ENCODE measurements at places on chromosomes 2 and 18. TPM values are rescaled to one million over a fixed set of nuclear protein-coding genes. Genes with fewer than 3 reads are reported as not detected.
A peak's percentile ranks its signal among the peaks of the same experiment; 100 is the strongest.

RAD51AP2 gene
- 0.17 TPM for total RNA-seq

MAP3K20 gene
- 51.4 TPM for total RNA-seq

- peak; percentile 11 for DNase-seq
These were observed 291.8 kb upstream of the LRATD1 start for GRCh38 chr2:14340703-14341102.

DNA sequence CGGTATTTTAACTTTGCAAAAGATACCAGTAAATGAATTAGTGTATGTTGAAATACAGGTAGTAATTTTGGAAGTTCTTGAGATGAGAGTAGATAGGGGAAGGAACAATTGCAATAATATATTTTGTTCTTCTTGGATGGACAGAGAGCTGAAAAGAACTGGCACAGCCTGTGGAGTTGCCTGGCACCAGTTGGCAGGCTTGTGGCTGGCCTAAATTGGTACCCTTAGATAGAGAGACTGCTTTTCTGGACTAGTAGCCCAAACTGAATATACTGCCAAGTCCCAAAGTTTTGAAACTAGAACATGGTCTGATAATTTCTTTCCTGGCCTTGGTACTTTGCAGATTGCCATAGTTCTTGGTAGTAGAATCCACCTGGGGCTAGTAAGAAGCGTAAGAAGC lies 26.9 kb downstream of the MYO1B start:
- DNase-seq = no peak

- DNase-seq = no peak
These were observed 154.6 kb downstream of the MTX2 start for GRCh38 chr2:176423819-176424218.

GRCh38 chr2:73914667-73915066 lies 12.0 kb upstream of the DGUOK start:
- no peak for DNase-seq

PAX8 gene
- total RNA-seq = 1.8 TPM

GRCh38 chr2:240622531-240623235 lies 2.6 kb upstream of the GPR35 start:
- no peak for DNase-seq

- DNase-seq = no peak
These were observed 285.9 kb downstream of the FBXO15 start for GRCh38 chr18:73861771-73862170.

DNA sequence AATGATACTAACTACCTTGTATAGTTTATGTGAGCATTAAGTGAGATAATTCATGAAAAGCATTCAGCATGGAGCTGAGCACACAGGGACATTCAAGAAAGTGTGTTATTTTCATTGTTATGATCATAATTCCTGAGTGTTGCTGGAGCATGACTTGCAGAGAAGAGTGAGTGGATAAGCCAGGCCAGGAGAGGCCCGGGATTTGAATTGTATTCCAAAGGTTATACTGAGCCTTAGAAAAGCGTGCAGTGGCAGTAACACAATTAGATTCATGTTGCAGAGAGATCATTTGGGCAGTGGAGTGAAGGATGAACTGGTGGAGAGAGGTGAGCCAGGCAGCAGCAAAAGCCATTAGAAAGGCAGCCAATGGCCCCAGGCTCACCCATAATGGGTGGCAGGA lies 142.9 kb upstream of the SH3BP4 start:
- DNase-seq = no peak

DNA sequence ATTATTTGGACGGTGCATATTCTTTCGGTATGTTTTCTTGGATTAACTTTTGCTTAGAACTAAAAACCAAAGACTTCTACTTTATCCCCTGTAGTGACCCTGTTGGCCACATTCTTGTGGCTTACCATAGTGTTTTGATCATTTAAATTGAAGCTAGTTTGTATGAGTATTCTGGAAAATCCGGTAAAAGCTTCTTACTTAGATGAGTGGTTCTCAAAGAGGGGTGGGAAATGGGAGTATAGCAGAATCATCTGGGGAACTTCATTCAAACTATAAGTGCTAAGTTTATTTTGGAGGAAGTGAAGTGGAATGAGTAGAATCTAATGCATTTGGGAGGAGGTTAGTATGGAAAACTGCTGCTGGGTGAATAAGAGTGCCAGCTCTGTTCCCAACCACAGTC lies 3.8 kb downstream of the PPP1CB start:
- no peak for DNase-seq

CIB4 gene
- not detected for total RNA-seq

DNA sequence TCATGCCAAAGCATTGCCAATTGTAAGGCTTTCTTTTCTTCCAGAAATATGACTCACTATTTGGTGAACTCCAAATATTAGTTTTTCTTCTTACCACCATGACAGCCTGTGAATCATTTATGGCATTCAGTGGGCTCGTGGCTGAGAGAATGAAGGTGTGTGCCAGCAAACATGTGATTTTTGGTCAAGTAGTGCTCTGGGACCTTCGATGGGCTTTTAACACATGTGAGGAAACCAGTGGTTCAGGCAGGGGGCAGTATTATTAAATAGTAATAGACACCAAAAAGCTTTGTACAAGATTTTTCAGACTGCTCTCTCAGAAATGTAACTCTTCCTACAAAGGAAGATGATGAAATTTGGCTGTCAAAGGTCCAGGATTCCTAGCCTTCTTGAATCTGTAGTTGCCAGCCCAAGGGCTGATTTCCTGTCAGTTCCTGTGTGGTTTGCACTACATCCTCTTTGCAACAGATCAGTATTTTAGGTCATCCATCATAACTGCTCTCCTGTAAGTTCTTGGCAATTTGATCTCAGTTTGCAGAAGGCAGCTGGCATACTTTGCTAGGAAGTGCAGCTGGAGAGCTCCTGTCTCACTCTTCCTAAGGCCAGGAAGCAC lies 64.3 kb downstream of the BABAM2 start:
- peak; percentile 96 for DNase-seq

DNA sequence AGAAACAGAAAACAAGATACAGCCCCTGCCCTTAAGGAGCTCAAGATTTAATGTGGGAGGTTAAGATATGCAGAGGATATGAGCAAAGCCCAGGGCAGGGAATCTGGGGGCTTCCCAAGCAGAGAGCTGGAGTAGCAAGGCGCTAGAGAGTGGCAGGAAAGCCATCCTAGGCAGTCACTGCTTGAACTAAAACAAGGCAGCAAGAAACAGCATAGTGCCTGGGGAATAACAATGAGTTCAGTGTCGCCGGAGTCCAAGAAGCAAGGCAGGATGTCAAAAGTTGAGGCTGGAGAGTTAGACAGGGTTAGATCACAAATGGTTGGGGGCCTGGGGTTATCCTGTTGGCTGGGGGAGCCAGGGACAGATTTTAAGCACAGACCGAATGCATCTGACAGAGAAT lies 24.6 kb downstream of the CDH2 start:
- no peak for DNase-seq

GAREM2 gene
- total RNA-seq = 3.8 TPM

DNA sequence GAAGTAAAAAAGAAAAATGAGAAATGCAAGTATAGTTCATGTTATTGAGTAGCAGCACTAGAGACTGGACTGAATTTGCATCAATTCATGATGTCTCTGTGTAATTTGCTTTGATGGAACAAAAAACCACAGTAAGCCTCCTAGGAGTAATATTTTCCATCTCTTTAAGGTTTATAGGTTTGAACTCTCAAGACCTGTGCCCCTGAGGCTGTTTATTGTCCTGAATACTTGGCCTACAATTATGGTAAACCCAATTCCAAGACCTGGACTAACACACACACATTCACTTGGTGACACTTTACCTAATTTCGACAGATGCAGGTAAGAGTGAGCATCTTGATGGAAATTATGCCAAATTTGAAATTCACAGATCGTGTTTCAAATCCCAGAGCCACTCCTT lies 71.8 kb upstream of the ZNF521 start:
- no peak for DNase-seq

GCC2 gene
- total RNA-seq = 15.4 TPM

ICA1L gene
- 9.7 TPM for total RNA-seq

GRCh38 chr2:152532241-152532640 lies 185.0 kb downstream of the PRPF40A start:
- DNase-seq = no peak

DNA sequence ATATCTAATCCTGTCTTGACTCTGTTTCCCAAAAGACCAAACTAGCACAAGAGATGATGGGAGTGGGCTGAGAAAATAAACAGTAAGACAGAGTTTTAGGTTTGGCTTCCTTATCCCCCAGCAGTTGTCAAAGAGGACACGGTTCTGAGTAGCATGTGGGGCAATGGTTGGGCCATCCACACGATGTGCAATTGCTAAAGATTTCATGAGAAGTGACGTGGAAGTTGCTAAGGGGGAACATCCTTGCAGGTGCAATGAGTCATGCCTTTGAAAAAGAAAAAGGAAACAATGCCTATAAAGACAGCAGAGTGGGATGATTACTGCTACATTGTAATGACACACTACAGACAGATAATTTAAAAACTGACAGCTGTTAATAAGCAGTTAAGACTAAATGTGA lies 1395.8 kb downstream of the LRP1B start:
- peak; percentile 6 for DNase-seq

- DNase-seq = peak; percentile 94
These were observed 309.0 kb downstream of the CMPK2 start for GRCh38 chr2:6556755-6557154.

DNA sequence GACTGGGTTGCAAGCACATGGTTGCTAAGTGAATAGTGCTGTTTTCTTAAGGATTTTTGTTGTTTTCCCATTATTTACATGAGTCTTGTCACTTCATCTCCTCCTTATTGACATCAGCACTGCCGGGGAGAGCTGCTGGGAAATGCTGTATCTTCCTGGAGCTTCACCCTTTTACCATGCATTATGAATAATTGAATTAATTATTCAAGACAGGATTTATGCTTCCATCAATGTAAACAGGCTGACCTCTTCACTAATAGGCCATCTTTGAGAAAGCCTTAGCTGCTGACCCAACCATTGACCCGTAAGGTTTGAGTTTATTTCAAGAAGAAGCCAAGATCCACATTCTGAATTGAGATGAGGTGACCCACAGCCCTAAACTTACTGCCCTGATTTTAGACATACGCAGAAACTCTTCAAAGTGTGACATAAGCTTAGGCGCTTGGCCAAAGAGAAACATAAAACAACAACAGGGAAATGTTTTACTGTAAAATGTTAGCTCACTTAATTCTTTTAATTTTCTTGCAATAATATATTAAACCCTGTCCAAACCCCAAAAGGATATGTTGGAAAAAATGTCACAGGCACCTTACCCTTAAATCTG lies 365.5 kb upstream of the SYT4 start:
- no peak for DNase-seq

- no peak for DNase-seq
These were observed 10.8 kb upstream of the ITGA6 start for GRCh38 chr2:172416447-172417058.

DNA sequence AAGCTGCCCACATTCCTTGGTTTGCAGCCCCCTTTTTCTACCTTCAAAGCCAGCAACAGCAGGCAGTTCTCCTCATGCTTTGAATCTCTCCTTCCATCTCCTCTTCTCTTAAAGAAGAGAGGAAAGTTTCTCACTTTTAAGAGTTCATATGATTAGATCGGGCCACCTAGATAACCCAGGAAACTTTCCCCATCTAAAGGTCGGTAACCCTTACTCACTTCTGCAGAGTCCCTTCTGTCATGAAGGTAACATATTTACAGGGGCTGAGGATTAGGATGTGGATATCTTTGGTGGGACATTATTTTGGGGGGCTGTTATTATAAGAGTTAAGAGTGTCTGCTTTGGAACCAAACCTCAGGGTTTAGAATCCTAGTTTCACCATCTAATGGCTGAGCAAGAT lies 51.0 kb downstream of the HNRNPLL start:
- no peak for DNase-seq

DNA sequence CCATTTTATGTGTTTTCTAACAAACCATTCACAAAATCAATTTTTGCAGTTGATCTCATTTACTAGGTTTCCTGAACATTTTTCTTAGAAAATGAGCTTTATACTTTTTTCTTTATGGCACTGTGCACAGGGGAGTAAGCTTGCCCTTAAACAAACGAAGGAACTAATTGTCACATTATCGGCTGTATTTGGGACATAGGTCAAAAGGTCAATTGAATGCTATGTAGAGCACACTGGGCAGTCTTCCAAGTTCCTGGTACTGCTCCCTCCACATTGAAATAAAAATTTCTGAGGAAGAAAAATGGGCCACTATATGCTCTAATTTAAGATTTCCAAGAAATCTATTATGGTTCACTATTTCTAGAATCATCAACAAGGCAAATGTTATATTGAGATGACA lies 93.6 kb upstream of the TMEFF2 start:
- DNase-seq = no peak

DNA sequence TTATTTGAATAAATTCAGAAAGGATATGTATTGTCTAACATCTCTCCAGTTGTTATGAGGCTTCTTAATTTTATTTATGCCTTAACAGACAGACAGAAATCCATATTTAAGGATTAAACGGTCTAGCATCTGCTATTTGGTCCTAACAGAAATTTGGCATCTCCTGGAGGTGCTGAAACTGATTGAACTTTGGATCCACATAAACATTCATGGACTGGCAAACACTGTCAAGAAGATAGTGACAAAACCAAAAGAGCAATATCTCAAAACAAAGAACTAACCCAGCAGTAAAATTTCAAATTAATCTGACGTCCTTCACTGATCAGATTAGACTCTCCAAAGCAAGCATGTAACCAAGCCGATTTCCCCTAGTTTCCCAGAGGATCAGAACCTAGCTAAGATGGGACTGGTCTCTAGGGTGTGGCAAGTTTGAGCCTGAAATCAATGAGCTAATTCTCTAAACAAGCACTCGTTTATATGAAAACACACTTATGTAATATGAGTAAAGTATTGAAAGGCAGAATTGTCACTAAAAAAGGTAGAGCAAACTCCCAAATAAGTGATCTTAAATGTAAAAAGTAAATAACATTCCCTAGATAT lies 139.5 kb downstream of the NOL4 start:
- no peak for DNase-seq

- DNase-seq = no peak
These were observed 145.0 kb upstream of the HDAC4 start for GRCh38 chr2:239545741-239546392.

- DNase-seq = no peak
These were observed 46.1 kb upstream of the TWIST2 start for GRCh38 chr2:238801791-238802190.

- peak; percentile 18 for DNase-seq
These were observed 22.0 kb upstream of the DAPL1 start for GRCh38 chr2:158773121-158773520.

- no peak for DNase-seq
These were observed 31.1 kb downstream of the DOK1 start for GRCh38 chr2:74585406-74586185.

DNA sequence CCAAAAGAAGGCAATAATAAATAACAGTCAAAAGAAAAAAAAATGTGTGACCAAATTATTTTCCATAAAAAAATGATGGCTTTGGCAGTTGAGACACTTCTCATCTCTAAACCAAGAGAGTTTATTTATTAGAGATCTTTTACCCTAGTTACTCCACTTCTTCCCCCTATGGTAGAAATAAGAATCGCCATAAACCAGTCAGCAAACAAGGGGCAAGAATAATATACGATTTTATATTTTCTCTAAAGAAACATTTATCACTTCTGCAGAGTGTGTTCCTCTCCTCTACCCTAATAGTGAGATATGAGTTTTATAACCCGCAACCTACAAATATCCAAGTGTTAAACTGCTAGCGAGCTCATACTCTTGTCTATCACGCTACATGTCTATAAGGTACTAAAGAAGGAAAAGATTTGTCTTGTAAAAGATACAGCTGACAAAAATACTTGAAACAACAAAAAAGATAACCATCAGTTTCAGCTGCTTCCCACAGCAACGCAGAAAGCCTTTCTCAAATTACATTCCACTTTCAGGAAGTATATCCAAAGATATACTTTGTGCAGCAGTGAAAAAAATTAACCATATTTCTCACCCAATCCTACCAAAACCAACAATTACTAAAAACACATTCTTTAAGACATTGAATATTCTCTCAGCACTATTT lies 2.3 kb downstream of the RNF103 start:
- no peak for DNase-seq
